ENCODE measurements at places on chromosomes 16 and 17. TPM values are rescaled to one million over a fixed set of nuclear protein-coding genes. Genes with fewer than 3 reads are reported as not detected.

Gene NHLRC4
- total RNA-seq, result 1.9 TPM

Gene OR1A1
- total RNA-seq, result not detected

Gene KRT28
- total RNA-seq, result not detected

- no peak for DNase-seq
These were observed 7.0 kb downstream of the SLC5A2 start for GRCh38 chr16:31489616-31490584.

DNA sequence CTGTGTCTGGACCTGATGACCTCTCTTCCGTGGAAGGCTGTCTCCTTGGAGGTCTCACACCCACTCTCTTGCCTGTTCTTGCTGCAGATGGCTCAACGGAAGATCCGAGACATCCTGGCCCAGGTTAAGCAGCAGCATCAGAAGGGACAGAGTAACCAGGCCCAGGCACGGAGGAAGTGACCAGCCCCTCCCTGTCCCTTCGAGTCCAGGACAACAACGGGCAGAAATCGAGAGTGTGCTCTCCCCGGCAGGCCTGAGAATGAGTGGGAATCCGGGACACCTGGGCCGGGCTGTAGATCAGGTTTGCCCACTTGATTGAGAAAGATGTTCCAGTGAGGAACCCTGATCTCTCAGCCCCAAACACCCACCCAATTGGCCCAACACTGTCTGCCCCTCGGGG is 52.1 kb downstream of the IGF2BP1 start:
- no peak for DNase-seq

DNA sequence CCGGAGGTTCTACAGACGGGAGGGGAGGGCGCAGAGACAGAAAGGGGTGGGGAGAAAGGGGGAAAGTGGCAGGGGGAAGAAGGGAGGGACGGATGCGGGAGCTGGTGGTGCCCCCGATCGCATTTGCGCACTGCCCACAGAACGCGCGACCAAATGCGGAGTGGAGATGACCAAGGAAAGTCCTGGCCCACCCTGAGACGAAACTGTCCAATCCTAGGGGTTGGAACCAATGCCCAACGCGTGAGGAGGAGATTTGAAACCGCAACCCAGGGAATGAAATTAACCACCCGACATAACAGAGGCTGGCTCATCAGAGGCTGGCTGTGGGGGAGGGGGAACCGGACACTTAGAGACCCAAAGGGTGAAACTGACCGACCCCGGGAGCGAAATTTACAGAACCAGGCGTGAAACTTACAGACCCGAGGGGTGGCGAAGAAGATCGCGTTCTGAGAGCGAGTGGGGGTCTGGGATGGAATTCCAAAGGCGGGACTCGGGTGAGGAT is 1.4 kb downstream of the HES7 start:
- DNase-seq, result no peak

GRCh38 chr16:56415875-56416274 is 9.5 kb downstream of the AMFR start:
- DNase-seq, result no peak

DNA sequence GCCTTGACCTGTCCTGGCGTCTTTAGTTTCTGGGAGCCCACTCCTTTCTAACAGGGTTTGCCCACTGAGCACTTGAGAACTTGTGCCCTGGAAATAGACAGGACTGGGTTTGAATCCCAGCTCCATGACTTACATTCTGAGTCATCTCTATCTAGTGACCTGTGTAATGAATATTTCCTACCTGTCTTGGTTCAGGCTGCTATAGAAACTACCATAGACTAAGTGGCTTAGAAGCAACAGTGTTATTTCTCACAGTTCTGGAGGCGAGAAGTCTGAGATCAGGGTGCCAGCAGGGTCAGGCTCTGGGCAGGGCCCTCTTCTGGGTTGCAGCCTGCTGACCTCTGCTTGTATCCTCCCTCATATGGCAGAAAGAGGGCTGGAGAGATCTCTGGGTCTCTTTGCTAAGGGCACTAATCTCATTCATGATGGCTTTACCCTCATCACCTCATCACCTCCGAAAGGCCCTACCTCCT is 110.7 kb upstream of the DHX40 start:
- no peak for DNase-seq

DNA sequence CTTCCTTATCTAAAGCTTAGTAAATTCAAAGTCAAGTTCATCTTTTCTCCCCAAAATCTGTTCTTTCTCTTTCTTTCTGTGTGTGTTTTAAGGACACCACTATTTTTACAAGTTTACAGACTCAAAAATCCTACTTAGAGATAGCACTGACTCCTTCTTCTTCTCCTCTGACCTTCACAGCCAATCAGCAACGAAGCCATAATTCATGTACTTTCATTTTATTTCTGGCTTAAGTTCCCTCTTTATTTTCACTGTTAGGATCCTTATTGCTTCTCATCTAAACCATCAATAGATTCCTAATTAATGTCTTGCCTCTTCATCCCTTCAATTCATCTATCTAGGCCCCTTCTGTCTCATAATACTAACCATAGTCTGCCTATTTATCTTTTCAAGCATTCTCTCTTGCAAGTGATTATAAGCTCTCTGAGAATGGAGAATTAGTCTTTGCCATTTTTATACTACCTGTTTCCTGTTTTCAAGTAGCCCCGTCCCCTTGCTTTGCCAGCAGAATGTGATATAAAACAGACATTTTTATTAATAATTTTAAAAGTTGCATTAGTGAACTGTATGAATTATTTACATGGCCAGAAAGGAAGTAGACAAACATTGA is 27.0 kb downstream of the CDC27 start:
- DNase-seq, result no peak

GRCh38 chr16:71846431-71846830 is 655 bp downstream of the ATXN1L start:
- DNase-seq, result peak; percentile 15

- no peak for DNase-seq
These were observed 163.9 kb downstream of the PRKCB start for GRCh38 chr16:23999663-24000062.
